Activated CD4-positive, alpha-beta T cell treated with anti-CD3 and anti-CD28 coated beads for 1 hour (primary cell): ENCODE measurements at places on chromosomes 5 and 9.

- no peak for DNase-seq
Observed at GRCh38 chr9:5389109-5389732, 48.5 kb downstream of the PLGRKT start.

GRCh38 chr9:36928210-36928609 lies 105.9 kb downstream of the PAX5 start:
- no peak for DNase-seq

DNA sequence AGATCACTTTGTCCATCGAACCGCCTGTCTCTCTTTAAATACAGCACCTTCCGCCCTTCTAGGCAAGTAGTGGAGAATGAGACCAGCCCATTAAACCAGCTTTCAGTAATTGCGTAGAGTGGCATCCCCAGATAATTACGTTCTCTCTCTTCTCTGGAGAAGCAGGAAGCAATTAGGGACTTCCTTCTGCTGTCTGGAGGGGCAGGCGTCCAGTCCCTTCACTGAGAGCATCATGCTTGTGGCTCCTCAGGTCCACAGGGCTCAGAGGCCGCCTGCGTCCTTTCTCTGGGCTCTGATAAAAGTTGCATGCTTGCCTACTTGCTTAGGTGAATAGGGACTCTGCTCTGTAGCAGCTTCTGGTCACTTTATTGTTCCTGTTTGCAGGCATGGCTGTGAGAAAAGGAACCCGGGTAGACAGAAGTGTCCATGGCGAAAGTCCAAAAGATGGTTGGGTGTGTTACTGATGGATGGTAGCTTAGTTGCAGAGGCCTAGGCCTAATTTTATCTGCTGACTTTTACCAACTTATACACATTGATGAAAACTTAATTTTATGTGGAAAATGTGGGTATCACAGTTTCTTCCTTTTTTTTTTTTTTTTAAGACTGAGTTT lies 299.1 kb upstream of the PANK3 start:
- DNase-seq, result no peak

- no peak for DNase-seq
Observed at GRCh38 chr5:7393921-7394799, 1.8 kb upstream of the ADCY2 start.

- no peak for DNase-seq
Observed at GRCh38 chr5:145918397-145918796, 18.0 kb upstream of the SH3RF2 start.

DNA sequence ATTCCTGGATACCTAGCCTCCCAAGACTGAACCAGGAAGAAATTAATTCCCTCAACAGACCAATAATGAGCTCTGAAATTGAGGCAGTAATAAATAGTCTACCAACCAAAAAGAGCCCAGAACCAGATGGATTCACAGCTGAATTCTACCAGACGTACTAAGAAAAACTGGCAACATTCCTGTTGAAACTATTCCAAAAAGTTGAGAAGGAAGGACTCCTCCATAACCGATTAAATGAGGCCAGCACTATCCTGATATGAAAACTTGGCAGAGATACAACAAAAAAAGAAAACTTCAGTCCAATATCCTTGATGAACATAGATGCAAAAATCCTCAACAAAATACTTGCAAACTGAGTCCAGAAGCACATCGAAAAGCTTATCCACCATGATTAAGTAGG lies 392.5 kb upstream of the GRAMD2B start:
- DNase-seq, result no peak

DNA sequence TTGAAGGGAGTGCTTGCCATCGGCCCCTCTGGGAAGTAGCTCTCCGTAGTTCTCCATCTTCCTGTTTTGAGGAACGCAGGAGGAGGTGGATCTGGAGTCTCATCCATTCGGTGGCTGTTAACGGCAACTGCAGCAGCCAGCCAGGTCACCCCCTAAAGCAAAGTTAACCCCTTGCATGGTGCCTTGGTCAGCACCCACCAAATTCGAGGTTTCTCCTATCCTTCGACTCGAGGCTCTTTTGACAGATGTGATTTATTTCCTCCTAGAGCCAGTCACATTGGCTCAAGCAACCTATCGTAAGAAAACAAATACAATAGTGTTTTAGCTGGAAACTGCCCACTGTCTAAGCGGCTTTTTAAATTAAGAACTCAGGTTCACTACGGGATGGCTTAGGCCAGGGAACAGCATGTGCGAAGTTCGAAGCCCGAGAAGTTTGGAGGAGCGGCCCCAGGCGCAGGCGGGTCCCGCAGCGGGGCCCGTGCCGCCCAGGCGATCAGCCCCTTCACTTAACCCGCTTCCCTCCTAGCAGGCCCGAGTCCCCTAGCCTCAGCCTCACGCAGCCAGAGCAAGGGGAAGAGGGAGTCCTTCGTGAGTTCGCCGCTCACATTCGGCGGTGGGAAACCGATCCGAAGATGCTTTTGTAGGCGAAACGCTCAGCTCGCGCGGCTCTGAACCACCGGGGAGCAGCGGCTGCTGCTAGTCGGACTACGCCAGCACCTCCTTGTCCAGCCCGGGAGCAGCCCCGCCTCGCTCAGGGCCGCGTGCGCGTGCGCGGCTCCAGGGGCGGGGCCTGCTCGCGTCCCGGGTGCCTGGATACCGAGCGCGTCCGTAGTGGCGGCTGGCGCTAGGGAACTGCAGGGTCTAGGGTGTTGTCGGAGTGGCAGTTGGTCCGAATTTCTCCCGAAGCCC lies at the start of gene ROPN1L:
Gene ROPN1L, plus strand, starts transcription at position 797 of the 909 bp plus-strand sequence. CDS start 289 bp downstream, outside the sequence.
- peak; percentile 67 for DNase-seq

DNA sequence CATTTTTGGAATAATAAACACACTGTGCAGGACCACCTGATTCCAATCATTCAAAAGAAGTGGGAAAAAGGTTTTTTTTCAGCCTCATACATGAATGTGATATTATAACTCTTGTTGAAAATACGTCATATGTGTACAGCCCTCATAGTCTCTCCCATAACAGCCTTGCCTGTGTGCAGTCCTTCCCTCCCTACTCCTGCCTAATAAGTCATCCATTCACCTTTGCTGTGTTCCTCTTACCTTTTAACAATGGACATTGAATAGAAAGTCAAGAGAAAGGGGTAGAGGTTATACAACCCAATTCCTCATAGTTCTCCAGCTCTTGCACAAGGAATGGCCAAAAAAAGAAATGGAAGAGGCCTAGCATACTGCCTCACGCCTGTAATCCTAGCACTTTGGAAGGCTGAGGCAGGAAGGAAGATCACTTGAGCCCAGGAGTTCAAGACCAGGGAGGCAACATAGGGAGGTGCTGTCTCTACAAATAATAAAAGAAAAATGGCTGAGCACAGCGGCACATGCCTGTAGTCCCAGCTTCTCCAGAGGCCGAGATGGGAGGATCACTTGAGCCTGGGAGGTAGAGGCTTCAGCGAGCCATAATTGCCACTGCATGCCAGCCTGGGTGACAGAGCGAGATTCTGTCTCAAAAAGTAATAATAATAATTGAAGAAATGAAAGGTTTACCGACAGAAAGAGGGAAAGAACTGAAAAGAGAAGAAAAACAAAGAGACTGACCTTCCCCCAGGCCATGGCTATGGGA lies 356.1 kb upstream of the KIF2A start:
- DNase-seq, result no peak

- no peak for DNase-seq
Observed at GRCh38 chr9:80948876-80949275, 740.5 kb downstream of the TLE1 start.

- DNase-seq, result no peak
Observed at GRCh38 chr5:58327289-58327688, 132.6 kb downstream of the PLK2 start.

DNA sequence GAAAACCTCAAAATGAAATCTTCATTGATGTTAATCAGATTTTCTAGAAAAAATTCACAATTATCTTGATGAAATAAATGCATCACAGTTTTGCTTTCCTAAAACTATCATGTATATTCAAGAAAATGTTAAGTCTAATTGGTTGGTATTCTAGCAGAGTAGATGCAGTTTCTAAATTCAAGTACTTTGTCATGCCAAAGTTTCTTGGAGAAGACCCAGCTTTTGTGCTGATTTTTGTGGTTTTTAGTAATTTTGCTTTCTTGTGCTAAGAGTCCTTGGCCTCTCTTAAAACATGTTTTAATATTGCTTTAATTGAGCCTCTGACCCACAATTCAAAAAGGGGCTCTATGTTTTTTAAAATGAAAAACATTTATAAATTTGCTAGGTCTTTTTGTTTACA lies 924.8 kb upstream of the PTPRD start:
- DNase-seq, result no peak

- DNase-seq, result no peak
Observed at GRCh38 chr5:7882926-7883325, 14.0 kb downstream of the MTRR start.

GRCh38 chr5:74624501-74624900 lies 16.0 kb downstream of the ENC1 start:
- no peak for DNase-seq

DNA sequence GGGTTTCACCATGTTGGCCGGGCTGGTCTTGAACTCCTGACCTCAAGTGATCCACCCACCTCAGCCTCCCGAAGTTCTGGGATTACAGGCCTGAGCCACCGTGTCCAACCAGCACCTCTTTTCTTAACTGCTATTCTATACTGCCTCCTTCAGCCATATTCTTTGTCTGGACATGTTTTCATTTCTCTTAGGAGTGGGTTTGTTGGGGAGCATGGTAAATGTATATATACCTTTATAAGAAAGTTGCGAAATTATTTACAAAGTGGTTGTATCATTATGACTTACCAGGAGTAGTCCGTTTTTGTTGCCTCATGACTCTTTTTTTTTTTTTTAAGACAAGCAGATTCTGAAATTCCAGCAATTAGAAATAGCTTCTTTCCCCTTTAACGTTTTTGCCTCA lies 38.7 kb downstream of the CDC42SE2 start:
- no peak for DNase-seq

DNA sequence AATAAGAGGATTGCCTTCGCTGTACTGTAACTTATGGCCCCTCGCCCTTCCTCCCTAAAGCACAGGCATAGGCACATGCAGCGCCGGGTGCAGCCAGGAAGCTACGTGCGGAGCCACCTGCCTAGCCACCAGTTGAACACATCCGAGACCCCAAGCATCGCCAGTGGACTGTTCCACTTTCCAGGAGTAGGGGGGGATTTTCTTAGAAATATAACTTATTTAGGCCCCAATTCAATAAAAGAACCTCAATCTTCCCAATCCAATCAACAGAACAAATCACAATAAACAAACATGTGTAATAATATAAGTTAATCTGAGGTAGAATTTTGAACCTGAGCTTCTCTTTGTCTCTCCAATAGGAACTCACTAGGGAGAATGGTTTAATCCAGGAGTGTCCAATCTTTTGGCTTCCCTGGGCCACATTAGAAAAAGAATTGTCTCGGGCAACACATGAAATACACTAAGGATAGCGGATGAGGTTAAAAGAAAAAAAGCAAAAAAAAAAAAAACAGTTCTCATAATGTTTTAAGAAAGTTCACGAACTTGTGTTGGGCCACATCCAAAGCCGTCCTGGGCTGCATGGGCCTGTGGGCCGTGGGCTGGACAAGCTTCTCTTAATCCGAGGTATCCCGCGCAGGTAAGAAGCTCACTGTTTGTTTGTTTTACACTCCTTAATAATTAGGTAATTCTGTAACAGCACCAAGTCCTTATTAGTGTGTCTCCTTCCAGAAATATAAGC lies 22.0 kb upstream of the NIPBL start:
- no peak for DNase-seq

DNA sequence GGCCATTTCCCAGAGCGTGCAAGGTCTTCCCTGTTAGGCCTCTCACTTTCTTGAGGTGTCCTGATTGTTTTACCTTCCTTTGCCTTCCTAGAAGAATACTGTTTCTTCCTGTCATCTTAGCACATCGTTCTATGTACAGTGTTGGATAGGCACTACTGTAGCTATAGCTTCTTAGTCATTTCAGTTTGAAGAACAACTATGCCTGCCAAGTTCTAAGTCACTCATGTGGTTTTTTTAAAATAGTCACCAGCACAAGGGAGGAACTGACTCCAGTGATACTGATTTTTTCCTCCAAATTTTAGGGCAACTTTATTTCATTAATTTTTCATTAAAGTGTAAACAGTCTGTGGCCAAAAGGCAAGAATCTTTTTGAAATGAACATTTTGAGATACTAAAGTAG lies 122.4 kb upstream of the NR5A1 start:
- no peak for DNase-seq

DNA sequence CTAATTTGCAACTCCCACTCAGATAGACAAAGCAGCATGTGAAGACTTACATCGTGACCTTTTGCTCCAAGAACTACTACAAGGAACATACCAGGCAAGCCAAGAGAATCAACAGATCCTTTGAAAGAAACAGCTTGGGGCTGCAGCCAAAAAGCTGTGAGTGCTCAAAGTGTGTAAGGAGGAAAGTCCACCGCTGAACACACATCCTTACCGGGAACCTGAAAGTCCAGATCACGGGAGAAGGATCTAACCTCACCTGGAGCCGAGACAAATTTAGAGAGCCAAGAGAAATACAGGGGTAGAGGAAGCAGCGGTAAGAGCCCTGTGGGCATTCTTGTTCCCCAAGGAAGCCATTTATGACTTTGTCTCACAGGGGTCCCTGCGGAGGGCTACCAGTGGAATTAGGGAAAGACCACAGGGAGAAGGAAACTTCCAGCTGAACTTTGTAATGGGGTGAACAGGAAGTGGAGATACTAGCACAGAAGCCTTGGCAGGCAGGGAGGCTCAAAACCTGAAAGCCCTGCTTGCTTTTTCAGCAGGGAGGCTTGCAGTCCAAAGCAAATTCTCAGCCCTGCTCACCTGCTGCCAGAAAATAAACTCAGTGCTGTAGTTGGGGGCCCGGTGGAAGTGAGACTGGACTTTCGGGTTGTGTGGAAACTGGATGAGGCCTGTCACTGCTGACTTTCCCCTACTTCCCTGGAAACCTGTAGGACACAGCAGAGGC lies 350.2 kb downstream of the DTWD2 start:
- DNase-seq, result no peak

DNA sequence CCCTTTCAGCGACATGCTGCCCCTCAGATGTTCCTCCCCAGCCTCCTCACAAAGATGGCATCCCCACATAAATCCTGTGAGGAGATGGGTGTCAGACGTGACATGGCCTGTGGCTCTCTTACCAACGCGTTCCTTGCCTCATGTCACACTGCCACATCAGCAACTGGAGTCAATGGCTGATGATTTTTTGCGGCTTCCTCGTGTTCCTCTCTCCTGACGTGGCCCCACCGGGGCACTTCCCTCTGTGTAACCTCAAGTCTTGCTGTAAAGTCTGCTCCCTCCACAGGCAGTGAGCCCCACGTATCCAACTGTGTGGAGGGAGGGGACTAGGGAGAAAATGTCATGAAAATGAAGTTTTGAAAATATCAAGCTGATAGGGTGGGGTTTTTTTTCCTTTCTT lies 53.2 kb upstream of the SHISAL2B start:
- no peak for DNase-seq

- DNase-seq, result no peak
Observed at GRCh38 chr5:194102-194501, 2.8 kb downstream of the LRRC14B start.
